Mesothelial cell of epicardium (in vitro differentiated cells): ENCODE measurements at places on chromosomes 6 and 20. TPM values are rescaled to one million over a fixed set of nuclear protein-coding genes. Genes with fewer than 3 reads are reported as not detected.

Gene OR2H1
- total RNA-seq: not detected in 3 replicates

GRCh38 chr6:89564752-89565427 lies 73.7 kb downstream of the LYRM2 start:
- DNase-seq: no peak

GRCh38 chr6:158185729-158186456 lies 17.7 kb downstream of the GTF2H5 start:
- no peak for DNase-seq

DNA sequence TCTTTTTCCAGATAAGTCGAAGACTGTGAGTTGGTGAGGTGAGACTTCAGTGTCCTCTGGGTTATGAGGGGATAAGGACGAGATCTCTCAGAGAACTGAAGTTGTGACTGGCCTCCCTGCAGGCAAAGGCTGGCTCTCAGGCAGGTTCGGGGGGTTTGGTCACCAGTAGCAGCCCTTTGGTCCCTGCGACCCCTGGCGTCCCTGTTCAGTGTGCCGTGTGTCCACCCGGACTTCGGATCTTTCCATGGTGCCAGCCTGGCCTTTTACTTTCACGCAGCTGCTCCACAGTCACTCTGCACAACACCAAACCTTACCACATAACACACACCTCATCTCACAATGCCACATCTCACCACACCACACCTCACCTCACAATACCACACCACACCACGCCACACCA lies 131.9 kb downstream of the ERMARD start:
- DNase-seq: peak; percentile 16

DNA sequence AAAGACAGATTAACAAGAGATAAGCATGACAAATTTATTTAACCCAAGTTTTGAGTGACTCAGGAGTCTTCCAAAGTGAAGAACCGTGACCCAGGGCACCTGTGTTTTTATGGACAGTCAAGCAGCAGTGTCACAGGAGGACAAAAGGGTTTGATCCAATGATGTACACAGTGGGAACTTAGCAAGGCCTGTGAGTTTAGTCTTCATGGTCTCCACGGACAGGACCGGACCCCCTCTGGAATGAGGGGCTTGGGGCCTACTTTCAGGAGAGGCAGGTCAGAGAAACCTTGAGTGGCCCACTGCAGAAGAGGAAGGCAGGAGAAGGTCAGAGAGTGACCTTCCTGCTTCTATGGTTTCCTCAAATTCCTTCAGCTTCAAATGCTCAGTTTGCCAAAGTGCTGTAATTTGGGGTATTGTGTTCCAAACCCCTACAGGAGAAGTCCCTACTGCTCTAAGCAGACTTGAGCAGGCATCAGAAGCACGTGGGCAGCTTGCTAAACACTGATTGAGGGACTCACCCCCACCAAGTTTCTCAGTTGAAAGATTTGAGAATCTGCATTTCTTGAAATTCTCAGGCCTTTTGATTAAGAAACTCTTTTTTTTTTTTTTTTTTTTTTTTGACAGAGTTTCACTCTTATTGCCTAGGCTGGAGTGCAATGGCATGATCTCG lies 26.4 kb upstream of the ZMYND8 start:
- no peak for DNase-seq

- no peak for DNase-seq
Measured at GRCh38 chr6:143608906-143609305, 68.9 kb upstream of the PHACTR2 start.

GRCh38 chr6:35178012-35178411 lies 35.7 kb upstream of the SCUBE3 start:
- no peak for DNase-seq

DNA sequence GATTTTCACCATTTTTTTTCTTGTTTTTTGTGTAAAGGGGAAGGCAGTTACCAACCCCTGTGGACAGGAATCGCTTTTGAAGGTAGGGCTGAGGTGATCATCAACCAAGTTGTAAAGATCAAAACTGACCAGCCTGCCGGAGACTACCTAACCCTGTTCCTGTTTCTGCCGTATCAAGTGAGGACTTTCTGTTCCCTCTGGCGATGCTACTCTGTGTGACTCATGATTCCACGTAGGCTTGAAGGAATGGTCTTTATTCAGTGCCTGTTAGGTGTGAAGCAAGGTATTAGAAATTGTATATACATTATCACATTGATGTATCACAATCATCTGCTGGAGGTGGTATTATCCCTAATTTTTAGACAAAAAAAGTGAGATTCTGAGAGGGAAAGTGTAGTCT lies 161.3 kb downstream of the SOX4 start:
- no peak for DNase-seq

GRCh38 chr6:16474772-16475493 lies 236.5 kb downstream of the GMPR start:
- DNase-seq: no peak
